ENCODE measurements at places on chromosomes 12 and 14.

- DNase-seq, result no peak
Observed at GRCh38 chr12:65330331-65330730, 51.8 kb downstream of the MSRB3 start.

- DNase-seq, result no peak
Observed at GRCh38 chr12:118237052-118237665, 101.2 kb downstream of the PEBP1 start.

DNA sequence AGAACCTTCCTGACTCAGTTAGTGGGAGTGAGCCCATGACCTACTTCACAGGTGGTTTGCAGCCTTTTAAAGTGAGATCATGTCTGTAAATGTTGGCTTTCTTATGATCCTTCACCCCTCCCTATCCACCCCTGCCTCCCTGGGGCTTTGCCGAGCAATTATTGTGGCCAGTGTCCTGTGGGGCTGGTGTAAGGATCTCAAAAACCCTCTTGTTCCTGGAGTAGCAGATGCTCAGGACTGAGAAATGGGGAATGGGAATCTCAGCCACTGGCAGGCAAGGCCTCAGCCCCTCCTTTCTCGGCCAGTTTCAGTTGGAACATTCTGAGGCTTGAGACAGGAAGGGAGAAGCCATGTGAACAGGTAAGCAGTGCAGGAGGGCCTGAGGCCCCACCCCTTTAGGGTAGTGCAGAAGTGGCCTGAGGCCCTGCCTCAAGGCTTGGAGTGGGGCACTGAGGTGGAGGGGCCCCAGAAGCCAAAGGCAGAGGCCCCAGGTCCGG lies 53.8 kb downstream of the PLEKHG3 start:
- DNase-seq, result peak; percentile 42

DNA sequence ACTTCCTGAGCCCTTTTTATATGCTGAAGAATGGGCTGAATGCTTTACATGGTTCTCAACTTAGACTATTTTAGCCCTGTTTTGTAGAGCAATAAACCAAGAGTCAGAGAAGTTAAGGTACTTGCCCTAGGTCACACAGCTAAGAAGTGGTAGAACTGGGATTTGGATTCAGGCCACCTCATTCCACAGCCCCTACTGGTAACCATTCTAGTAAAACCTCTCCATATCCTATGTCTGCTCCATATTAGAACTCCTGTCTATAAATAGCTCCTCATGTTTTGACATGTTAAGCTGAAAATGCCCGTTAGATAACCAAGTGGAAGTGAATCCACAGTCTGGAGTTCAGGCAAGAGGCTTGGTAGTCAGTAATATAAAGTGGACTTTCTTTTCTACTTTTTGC lies 111.6 kb downstream of the HECTD4 start:
- no peak for DNase-seq

GRCh38 chr14:99395909-99396530 lies 84.6 kb downstream of the SETD3 start:
- peak; percentile 76 for DNase-seq

DNA sequence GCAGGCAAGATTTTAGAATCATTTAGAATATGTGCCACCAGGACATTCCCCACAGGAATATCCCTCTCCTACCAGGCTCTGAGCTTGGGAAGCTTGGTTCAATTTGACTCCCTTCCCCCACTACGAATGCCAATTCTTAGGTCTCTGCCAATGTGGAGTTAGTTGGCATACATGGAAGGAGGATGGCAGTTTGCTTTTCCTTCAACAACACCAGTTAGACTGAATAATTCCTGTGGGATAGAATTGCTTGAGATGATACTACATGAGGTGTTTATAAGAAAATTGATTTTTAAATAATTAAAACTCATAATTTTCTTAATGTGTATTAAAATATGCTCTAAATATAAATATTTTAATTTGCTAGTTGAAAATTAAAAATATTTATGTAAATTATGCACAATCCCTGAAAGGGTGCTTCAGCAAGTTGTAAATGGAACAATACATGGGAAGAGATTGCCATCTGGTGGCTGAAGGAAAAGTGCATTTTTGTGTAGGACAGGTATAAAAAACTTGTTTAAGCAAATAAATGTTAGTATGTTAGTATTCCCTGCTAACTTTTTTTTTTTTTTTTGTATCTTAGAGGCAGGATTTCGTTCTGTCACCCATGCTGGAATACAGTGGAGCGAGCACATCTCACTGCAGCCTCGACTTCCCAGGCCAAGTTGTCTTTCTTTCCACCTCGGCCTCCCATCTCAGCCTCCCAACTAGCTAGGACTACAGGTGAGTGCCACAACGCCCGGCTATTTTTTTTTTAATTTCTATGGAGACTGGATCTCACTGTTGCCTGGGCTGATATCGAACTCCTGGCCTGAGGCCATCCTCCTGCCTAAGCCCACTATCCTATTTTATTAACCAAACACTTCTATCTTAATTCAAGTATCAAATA lies 25.8 kb upstream of the STRAP start:
- DNase-seq, result peak; percentile 49

DNA sequence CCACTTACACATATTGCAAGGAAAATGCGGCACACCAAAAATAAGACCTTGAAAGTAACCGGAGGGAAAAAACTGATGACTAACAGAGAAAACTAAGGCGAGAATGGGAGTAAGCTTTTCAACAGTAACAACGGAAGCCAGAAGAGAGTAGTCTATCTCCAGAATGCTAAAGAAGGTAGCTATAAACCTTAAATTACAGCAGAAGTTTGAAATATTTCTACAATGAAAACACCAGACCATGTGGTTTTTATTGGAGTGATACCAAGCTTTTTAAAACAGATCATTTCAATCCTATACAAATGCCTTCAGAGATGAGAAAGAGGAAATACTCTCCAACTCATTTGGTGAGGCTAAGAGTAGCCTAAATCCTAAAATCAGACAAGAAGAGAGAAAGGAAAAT lies 209.5 kb downstream of the ANO6 start:
- no peak for DNase-seq

GRCh38 chr12:63149909-63150712 lies 890 bp downstream of the AVPR1A start:
- DNase-seq, result no peak

Data from NCI-H1417 (cell line).